Fibroblast of lung (primary cell): ENCODE measurements at places on chromosomes 3 and 15. TPM values are rescaled to one million over a fixed set of nuclear protein-coding genes. Genes with fewer than 3 reads are reported as not detected.

Gene RPP25
- 0.50 and 3.1 TPM in 2 replicates for total RNA-seq

Gene C3orf49
- not detected in 2 replicates for total RNA-seq

Gene MME
- 152 and 451 TPM in 2 replicates for total RNA-seq

Gene UPK1B
- not detected in 2 replicates for total RNA-seq

Gene MYH15
- 0.17 and 0.26 TPM in 2 replicates for total RNA-seq

Gene CHST2
- 2.6 and 3.9 TPM in 2 replicates for total RNA-seq

Gene FAM227B
- 5.4 and 9.7 TPM in 2 replicates for total RNA-seq

Gene DPPA2
- total RNA-seq: not detected in 2 replicates

Gene LRRC31
- not detected in 2 replicates for total RNA-seq

Gene WDR76
- 4.6 and 5.8 TPM in 2 replicates for total RNA-seq

Gene CX3CR1
- total RNA-seq: under 0.01 TPM in 1 of 2 replicates, not detected in the other

Gene SLC9C1
- under 0.01 TPM in 1 of 2 replicates, not detected in the other for total RNA-seq

Gene COL8A1
- total RNA-seq: 24.7 and 85.4 TPM in 2 replicates

Gene CLDN11
- total RNA-seq: 107 and 131 TPM in 2 replicates

Gene UBE2Q2
- total RNA-seq: 55.7 and 62.6 TPM in 2 replicates

Gene SOX14
- not detected in 2 replicates for total RNA-seq

Gene SCN11A
- under 0.01 and 0.17 TPM in 2 replicates for total RNA-seq

Gene BNC1
- total RNA-seq: 7.7 and 14.2 TPM in 2 replicates

Gene SPESP1
- 4.6 and 8.2 TPM in 2 replicates for total RNA-seq

Gene COL7A1
- total RNA-seq: 15.9 and 36.7 TPM in 2 replicates

Gene TSPAN3
- 181 and 225 TPM in 2 replicates for total RNA-seq

Gene CNTN3
- 3.9 and 8.3 TPM in 2 replicates for total RNA-seq

Gene ZBTB47
- 32.1 and 49.4 TPM in 2 replicates for total RNA-seq

Gene NR1I2
- under 0.01 TPM in 1 of 2 replicates, not detected in the other for total RNA-seq

Gene C3orf85
- total RNA-seq: not detected in 2 replicates

Gene TGM5
- total RNA-seq: under 0.01 TPM in 1 of 2 replicates, not detected in the other

Gene TRH
- not detected in 2 replicates for total RNA-seq

Gene HERC2
- 37.0 and 55.8 TPM in 2 replicates for total RNA-seq

Gene CPA3
- total RNA-seq: not detected in 2 replicates
